ENCODE measurements at places on chromosomes 3 and 15. TPM values are rescaled to one million over a fixed set of nuclear protein-coding genes. Genes with fewer than 3 reads are reported as not detected.

DNA sequence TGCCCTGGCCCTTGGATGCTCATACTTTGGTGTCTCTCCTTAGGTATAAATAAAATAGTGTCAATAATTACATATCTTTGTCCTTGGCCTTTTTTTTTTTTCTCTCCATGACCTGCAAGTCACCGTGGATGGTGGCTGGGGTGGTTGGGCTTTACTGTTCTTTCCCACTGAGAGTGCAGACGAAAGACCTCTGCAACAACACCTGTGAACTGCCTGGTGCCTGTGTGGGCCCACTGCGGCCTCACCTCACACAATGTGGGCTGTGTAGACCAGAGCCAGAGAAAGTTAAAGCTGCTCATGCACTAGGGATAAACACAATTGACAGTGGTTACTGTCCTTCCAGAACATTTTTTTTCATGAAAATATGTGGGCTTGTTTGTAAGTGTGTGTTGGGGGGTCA lies 39.0 kb downstream of the CCDC32 start:
- no peak overlapping the region for H3K27ac ChIP-seq
- no peak overlapping the region for H3K4me3 ChIP-seq
- H3K4me1 ChIP-seq: no peaks in the 10 kb centered on the region

GRCh38 chr15:85311647-85312046 lies 68.8 kb upstream of the AKAP13 start:
- no peak for DNase-seq
- no peak overlapping the region for H3K4me3 ChIP-seq
- H3K27ac ChIP-seq: no peak overlapping the region
- no peaks in the 10 kb centered on the region for H3K27me3 ChIP-seq

Gene EPHB3
- total RNA-seq: 4.0 TPM

Gene LRRC2
- total RNA-seq: not detected

DNA sequence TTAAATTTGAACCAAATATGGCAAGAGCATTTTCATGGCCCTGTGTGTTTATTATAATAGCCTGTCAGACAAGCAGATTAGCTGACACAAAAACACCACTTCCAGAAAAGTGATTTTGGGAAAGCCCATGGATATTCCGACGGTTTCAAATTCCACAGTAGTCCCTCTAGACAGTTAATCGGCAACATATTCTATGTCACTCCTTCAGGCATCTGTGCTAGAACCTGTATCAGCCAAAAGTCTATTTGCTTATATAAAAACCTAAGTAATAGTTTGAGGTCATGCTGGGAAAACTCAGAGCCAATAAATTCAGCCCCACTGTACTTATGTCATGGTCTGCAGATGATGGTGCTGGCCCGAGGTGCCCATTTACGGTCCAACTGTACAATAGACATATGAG lies 110.2 kb upstream of the ARHGEF26 start:
- no peak overlapping the region for H3K4me3 ChIP-seq
- DNase-seq: no peak
- H3K4me1 ChIP-seq: no peaks in the 10 kb centered on the region
- no peaks in the 10 kb centered on the region for H3K27me3 ChIP-seq

- H3K4me3 ChIP-seq: no peak overlapping the region
- H3K27ac ChIP-seq: no peak overlapping the region
- H3K36me3 ChIP-seq: no peaks in the 10 kb centered on the region
- peak; percentile 64 for DNase-seq
- H3K4me1 ChIP-seq: no peaks in the 10 kb centered on the region
- H3K27me3 ChIP-seq: no peaks in the 10 kb centered on the region
Observed at GRCh38 chr15:61195116-61196002, 33.7 kb downstream of the RORA start.

GRCh38 chr3:140223631-140224030 lies 288.6 kb downstream of the CLSTN2 start:
- H3K4me1 ChIP-seq: peaks cover 7% of the 10 kb centered on the region
- peaks cover 6% of the 10 kb centered on the region for H3K27me3 ChIP-seq
- DNase-seq: peak; percentile 6
- H3K36me3 ChIP-seq: no peaks in the 10 kb centered on the region

DNA sequence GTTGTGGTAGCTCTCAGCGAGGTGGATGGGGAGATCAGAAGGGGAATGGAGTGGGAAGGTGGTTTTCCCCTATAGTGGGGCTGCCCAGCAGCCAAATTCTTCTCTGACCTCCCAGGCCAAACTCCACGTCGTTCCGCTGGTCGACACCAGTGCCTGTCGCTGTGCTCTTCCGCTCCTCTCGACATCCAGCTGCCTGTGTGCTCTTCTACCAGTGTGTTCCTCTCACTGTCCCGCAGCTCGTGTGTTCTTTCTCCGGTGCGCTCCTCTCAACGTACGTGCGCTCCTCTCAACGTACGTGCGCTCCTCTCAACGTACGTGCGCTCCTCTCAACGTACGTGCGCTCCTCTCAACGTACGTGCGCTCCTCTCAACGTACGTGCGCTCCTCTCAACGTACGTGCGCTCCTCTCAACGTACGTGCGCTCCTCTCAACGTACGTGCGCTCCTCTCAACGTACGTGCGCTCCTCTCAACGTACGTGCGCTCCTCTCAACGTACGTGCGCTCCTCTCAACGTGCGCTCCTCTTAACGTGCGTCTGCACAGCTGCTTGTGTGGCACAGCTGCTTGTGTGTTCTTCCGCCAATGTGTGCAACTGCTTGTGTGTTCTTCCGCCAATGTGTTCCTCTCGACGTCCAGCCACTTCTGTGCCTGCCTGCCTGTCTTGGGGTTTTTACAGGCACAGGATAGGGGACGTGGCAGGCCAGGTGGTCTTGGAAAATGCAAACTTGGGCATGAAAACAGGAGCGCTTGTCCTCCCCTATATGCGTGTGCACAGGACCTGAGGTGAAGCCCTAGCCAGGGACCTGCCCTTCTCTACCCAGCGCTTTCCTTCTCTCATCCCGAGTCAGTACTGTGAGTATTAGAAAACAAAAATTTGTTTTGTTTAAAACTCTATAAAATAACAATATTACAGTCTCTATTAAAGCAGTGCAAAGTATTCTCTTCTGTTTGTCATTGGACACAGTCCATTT lies 991.1 kb downstream of the GBE1 start:
- H3K4me3 ChIP-seq: no peak overlapping the region
- H3K27ac ChIP-seq: no peak overlapping the region
- no peak for DNase-seq
- H3K36me3 ChIP-seq: no peaks in the 10 kb centered on the region
- H3K4me1 ChIP-seq: no peaks in the 10 kb centered on the region

GRCh38 chr15:101464256-101464998 lies 25.1 kb downstream of the PCSK6 start:
- H3K27ac ChIP-seq: peak overlapping the region; percentile 19

Gene RETNLB
- total RNA-seq: not detected

DNA sequence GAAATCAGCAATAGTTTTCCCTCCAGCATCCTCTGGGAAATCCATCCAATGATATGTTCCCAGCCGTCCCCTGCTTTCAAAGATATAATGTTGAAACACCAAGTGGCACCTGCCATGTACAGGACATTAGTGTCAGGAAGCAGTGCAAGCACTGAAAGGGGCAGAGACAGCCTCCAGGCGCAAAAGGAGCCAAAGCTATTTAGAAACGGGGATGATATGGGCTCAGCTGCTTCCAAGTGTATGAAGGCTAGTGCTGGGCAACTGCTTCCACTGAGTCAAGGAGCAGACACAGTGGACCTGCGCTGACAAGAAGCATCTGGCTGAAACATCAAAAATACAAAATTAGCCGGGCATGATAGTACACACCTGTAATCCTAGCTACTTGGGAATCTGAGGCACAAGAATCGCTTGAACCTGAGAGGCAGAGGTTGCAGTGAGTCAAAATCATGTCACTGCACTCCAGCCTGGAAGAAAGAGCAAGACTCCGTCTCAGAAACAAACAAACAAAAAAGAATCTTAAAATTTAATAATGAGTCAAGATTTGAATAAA lies 119.7 kb downstream of the AQP9 start:
- H3K4me1 ChIP-seq: peaks cover 38% of the 10 kb centered on the region
- peak overlapping the region; percentile 73 for H3K27ac ChIP-seq
- no peak overlapping the region for H3K4me3 ChIP-seq
- H3K27me3 ChIP-seq: no peaks in the 10 kb centered on the region
- H3K36me3 ChIP-seq: no peaks in the 10 kb centered on the region

Gene CRABP1
- total RNA-seq: not detected

Gene DUOX2
- total RNA-seq: 0.30 TPM

Gene GOLGB1
- 66.9 TPM for total RNA-seq

GRCh38 chr3:65752636-65753035 lies 286.1 kb downstream of the MAGI1 start:
- H3K27ac ChIP-seq: no peak overlapping the region
- no peak overlapping the region for H3K4me3 ChIP-seq
- no peaks in the 10 kb centered on the region for H3K36me3 ChIP-seq

- no peak overlapping the region for H3K4me3 ChIP-seq
- H3K27me3 ChIP-seq: no peaks in the 10 kb centered on the region
- H3K27ac ChIP-seq: no peak overlapping the region
- DNase-seq: no peak
Observed at GRCh38 chr3:185874119-185874518, 49.3 kb upstream of the IGF2BP2 start.

DNA sequence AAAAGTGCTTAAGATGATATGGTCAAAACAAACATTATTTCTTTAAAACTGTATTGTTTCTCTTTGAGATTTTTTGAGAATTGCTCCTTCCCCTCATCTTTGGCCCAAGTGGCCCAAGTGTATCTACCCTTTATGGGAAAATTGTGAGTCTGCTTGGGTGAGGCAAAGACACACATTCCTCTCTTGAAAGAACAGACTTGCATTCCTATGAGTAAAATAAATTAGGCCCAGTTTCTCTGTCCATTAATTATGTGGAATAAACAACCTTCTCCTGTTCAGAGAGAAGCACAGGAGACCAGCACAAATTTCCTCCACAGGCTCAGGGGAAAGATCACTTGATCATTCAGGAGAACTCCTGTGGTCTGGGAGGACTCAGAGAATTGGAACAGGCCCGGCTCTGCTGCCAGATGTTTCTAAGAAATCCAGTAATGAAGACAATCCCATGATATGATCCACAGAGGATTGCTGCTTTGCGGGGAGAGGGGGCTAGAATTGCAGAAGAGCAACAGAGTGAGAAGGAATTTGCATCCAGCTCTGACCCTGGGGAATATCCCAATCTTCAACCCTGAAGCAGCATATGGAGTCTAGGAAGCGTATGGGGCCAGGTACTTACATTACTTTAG lies 53.8 kb upstream of the BOC start:
- no peak for DNase-seq
- no peak overlapping the region for H3K4me3 ChIP-seq
- H3K27me3 ChIP-seq: no peaks in the 10 kb centered on the region
- no peak overlapping the region for H3K27ac ChIP-seq

DNA sequence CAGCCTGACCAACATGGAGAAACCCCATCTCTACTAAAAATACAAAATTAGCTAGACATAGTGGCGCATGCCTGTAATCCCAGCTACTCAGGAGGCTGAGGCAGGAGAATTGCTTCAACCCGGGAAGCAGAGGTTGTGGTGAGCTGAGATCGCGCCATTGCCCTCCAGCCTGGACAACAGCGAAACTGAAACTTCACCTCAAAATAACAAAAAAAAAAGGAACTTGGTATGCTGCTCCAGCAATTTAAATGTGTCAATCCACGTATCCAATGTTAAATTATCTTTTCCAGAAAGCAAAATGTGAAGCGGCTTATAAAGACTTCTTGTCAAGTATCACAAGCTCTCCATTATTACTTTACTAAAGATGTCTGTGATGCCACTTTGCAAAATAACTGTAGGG lies 9.9 kb upstream of the ARIH1 start:
- no peak overlapping the region for H3K4me3 ChIP-seq
- no peaks in the 10 kb centered on the region for H3K4me1 ChIP-seq
- no peaks in the 10 kb centered on the region for H3K27me3 ChIP-seq
- no peak overlapping the region for H3K27ac ChIP-seq
- DNase-seq: no peak

GRCh38 chr3:25493786-25494185 lies 65.7 kb downstream of the RARB start:
- no peaks in the 10 kb centered on the region for H3K27me3 ChIP-seq
- DNase-seq: no peak
- no peak overlapping the region for H3K27ac ChIP-seq
- H3K4me1 ChIP-seq: no peaks in the 10 kb centered on the region

- no peak overlapping the region for H3K27ac ChIP-seq
- H3K4me1 ChIP-seq: no peaks in the 10 kb centered on the region
- H3K4me3 ChIP-seq: no peak overlapping the region
- no peak for DNase-seq
- H3K27me3 ChIP-seq: no peaks in the 10 kb centered on the region
Observed at GRCh38 chr3:101414121-101414520, 93.7 kb upstream of the IMPG2 start.

GRCh38 chr3:108035751-108036150 lies 55.1 kb downstream of the CD47 start:
- H3K27me3 ChIP-seq: no peaks in the 10 kb centered on the region
- no peak overlapping the region for H3K4me3 ChIP-seq
- no peaks in the 10 kb centered on the region for H3K4me1 ChIP-seq
- DNase-seq: no peak

GRCh38 chr15:89794627-89795241 lies 18.6 kb downstream of the MESP2 start:
- H3K4me3 ChIP-seq: no peak overlapping the region
- peak overlapping the region; percentile 10 for H3K27ac ChIP-seq
- DNase-seq: peak; percentile 72
- H3K4me1 ChIP-seq: peaks cover 22% of the 10 kb centered on the region
- H3K36me3 ChIP-seq: peaks cover 98% of the 10 kb centered on the region

- peak overlapping the region; percentile 70 for H3K27ac ChIP-seq
- H3K4me3 ChIP-seq: peak overlapping the region; percentile 93
- H3K4me1 ChIP-seq: peaks cover 30% of the 10 kb centered on the region
- H3K36me3 ChIP-seq: peaks cover 32% of the 10 kb centered on the region
- H3K27me3 ChIP-seq: no peaks in the 10 kb centered on the region
Observed at GRCh38 chr15:74460298-74460697, 662 bp downstream of the UBL7 start.

DNA sequence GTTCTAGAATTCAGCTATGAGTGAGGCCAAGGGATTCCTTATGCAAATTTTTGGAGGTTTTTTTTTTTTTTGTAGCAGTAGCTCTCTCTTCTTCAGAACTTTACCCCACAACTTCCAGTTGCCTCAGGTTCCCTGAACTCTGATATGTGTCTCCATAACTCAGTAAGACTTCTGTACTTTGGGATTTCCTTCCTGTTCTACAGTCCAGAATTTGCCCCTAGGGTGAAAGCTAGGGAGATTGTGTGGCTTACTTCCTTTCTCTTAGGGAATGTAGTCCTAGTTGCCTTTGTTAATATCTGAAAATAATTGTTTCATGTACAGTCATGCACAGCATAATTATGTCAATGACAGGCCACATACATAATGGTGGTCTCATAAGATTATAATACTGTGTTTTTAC lies 30.8 kb downstream of the LRRC28 start:
- H3K4me3 ChIP-seq: no peak overlapping the region
- H3K27me3 ChIP-seq: no peaks in the 10 kb centered on the region
- H3K4me1 ChIP-seq: no peaks in the 10 kb centered on the region
- no peaks in the 10 kb centered on the region for H3K36me3 ChIP-seq
- H3K27ac ChIP-seq: no peak overlapping the region

Gene CMTM8
- 3.2 TPM for total RNA-seq

GRCh38 chr3:29153811-29154210 lies 127.1 kb upstream of the RBMS3 start:
- H3K27me3 ChIP-seq: no peaks in the 10 kb centered on the region
- H3K27ac ChIP-seq: no peak overlapping the region
- H3K4me1 ChIP-seq: no peaks in the 10 kb centered on the region
- H3K4me3 ChIP-seq: no peak overlapping the region
- DNase-seq: no peak
- H3K36me3 ChIP-seq: no peaks in the 10 kb centered on the region

Gene TUSC7
- total RNA-seq: not detected

GRCh38 chr3:123311201-123311600 lies 109.5 kb downstream of the SEC22A start:
- no peaks in the 10 kb centered on the region for H3K4me1 ChIP-seq
- H3K27ac ChIP-seq: no peak overlapping the region
- no peak overlapping the region for H3K4me3 ChIP-seq
- H3K36me3 ChIP-seq: no peaks in the 10 kb centered on the region
